HFF-Myc (cell line): ENCODE measurements at places on chromosomes 3 and 15.
A peak's percentile ranks its signal among the peaks of the same experiment; 100 is the strongest.

GRCh38 chr3:195773956-195774537 lies 37.7 kb downstream of the MUC4 start:
- DNase-seq, result no peak

DNA sequence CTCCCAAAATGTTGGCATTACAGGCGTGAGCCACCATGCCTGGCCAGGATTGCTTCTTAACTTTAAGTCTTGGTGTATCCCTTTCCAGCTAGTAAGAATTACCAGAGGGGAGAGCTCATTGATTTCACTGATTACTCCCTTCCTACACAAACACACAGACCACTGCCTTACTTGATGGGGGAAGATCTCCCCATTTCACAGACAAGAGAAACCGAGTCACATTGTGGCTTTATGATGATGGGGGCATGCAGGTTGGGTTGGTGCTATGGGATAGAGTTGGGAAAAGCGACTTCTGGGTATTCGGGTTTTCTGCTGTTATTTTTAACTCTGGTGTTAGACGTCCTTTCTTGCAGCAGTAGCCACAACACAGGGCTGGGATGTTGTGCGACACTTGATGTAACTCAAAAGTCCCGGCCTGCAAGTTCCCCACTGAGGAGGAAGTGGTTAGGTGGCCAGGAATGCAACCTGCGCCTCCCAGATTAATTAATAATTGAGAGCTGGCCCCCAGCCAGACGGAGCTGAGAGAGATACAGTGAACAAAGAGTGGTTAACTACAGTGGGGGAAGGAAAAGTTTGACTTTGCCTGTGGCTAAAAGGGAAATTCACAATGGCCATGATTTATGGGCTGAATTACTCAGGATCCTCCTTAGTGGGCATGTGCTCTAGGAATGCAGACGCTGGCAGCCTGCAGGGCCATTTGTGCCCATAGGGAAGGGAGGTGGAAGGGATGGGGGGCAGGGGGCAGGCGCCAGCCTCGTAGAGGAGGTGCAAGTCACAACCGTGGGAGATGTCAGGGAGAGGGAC lies 63.6 kb downstream of the SMAD6 start:
- DNase-seq, result no peak

DNA sequence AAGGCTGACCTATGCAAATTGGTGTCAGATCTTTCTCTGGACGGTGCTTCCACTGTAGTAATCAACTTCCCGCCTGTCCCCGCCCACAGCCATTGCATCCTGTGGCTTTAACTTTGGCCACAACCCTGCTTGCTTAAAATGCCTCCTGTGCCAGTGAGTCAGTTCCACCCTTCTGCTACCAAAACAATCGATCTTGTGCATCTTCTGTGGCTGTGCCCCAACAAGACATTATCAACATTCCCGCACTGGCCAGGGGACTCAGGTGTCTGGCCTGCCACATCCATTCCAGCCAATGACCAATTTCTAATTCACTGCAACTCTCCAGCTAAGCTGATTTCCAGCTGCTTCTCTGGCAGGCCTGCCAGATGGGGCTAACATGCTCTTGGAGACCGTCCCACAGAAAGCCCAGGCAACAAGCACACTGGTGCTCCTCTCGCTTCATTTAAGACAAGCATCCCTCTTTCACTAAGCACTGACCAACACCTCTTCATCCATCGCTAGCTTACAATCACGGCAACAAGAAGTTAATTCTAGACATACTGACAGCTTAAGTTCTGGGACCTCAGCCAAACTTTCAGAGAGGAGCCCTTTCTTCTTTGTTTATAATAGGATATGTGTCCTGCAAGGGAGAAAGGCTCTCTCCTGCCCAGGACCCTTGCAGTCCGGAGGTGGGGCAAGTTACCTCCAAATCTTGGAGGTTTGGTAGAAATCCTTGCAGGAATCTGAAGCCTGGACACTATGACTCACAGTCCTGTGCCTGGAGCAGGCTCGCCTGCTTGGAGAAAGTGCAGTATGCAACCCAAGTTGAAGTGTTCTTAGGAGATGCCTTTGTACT lies 6.7 kb downstream of the CA12 start:
- peak; percentile 25 for DNase-seq

DNA sequence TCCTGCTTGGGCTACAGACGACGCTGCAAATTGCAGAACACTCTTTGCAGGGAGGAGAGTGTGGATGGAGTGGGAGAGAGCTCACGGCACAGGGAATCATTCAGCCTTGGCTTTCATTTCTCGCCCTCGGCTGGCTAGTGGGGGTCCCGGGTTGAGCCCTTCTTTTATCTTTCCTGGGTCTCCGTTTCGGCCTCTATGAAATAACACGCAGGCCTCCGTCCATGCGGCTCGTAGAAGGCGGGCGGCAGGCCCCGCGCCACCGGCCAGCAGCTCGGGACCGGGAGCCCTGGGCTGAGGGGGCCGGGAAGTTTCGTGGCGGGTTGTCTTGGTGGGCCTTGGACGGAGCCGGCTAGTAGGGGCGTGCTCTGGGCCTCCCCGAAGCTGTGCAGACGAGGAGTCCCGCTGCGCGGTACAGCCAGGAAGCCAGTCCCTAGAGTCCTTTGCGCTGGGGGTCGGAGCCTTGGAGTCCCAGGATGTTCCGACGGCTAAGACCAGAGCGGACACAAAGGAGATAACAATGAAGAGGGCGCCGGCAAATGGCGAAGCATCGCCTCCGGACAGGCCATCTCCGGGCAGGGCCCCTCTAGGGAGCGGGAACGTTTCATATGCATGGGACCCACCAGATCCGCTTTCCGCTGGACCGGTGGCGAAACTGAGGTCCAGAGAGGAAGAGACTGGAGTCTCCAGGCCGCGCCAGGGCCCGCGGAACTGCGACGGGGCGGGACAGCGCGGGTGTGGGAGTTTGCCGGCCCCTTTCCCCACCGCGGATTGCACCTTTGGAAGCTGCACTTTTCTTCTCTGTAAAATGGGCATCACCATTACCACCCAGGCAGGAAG lies 4.3 kb downstream of the RNU6-1 start:
- no peak for DNase-seq

DNA sequence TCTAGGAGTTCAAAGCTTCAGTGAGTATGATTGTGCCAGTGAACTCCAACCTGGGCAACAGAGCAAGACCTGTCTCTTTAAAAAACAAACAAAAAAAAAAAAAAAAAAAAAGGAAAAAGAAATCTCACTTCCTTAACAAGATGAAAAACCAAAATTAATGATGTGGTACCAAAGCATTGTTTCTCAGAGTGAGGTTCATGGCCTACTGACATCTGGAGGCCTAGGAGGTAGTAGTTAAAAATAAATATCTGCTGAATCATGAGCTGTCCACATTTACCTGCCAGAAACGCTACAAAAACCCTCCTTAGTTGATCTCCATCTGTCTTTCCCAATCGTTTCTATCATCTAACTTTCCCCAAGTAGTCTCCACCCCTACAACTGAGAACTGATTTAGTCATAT lies 51.2 kb downstream of the EPHA6 start:
- no peak for DNase-seq

DNA sequence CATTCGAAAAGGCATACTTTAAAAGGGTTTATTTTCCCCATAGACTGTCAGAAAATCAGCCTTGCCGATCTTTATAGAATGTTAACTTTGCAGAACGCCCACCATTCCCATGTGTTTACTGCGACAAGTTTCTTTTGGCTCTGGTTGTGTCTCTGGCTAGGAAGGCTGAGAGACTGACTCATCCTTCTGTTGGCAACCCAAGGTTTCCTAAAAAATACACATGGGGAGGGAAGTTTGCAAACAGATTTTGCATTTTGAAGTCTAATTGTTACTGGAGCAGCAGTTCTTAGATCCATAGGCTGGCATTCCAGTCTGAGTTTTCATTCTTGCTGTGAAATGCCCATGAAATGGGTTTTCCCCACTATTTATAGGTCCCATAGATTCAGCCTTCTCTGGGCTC lies 37.9 kb upstream of the MINAR1 start:
- DNase-seq, result peak; percentile 5

GRCh38 chr15:68484696-68485400 lies 52.9 kb upstream of the ITGA11 start:
- DNase-seq, result no peak

DNA sequence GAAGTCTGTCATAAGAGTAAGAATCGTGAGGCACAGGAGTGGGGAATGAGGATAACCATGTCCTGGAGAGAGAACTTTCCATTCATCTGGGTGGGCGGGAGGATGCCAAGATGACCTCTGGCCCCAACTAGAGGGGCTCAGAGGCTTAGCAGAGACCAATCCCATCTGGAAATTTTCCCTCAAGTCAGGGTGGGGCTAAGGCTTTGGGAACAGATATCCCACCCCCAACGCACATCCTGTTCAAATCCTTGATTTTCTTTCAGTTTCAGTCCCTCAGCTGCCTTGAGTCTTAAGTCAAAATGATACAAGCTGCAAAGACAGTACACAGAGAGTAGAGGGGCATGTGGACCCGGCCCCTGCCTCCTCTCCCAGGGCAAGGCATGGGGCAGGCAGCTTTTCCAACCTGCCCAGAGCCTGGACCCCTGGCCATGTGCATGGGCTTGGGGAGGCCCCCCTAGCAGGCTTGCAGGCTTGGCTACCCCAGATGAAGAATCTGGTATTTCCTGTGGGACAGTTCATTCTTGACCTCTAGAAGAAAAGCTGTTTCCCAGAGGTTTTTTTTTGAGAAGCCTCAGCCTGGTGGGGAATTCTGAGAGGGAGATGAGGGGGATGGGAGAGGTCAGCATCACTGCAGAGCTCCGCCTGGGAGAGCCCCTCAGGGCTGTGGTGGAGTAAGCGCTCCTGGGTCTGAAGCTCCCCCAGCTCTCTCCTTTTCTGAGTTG lies 109.7 kb upstream of the HACD2 start:
- DNase-seq, result no peak

- DNase-seq, result no peak
These were observed 188.5 kb downstream of the FAM43A start for GRCh38 chr3:194874206-194874605.
